ENCODE measurements at places on chromosomes 5 and 9.

DNA sequence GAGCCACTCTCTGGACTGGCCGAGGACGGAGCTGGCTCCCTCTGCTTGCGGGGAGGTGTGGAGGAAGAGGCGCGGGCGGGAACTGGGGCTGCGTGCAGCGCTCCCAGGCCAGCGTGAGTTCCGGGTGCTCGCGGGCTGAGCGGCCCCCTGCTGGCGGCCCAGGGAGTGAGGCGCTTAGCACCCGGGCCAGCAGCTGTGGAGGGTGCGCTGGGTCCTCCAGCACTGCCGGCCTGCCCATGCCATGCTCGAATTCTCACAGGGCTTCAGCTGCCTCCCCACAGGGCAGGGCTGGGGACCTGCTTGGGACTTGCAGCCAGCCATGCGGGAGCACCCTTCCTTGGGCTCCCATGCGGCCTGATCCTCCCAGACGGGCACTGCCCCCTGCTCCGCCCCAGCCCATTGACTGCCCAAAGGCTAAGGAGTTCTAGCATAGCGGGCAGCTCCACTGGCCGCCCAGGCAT, 416.9 kb downstream of the MRPS30 start:
- no peak for DNase-seq

DNA sequence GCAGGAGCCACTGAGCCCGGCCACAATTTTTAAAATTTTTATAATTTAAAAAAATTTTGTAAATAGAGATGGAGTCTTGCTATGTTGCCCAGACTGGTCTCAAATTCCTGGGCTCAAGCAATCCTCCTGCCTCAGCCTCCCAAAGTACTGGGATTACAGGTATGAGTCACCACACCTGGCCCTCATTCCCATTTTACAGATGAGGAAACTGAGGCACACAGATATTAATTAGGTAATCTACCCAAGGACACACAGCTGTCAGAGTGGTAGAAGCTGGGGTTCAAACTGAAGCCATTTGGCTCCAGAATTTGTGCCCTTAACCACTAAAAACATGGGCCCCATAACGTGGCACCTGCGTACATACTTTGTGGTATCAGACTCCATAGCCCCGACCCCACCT, 7.5 kb downstream of the TRUB2 start:
- no peak for DNase-seq

DNA sequence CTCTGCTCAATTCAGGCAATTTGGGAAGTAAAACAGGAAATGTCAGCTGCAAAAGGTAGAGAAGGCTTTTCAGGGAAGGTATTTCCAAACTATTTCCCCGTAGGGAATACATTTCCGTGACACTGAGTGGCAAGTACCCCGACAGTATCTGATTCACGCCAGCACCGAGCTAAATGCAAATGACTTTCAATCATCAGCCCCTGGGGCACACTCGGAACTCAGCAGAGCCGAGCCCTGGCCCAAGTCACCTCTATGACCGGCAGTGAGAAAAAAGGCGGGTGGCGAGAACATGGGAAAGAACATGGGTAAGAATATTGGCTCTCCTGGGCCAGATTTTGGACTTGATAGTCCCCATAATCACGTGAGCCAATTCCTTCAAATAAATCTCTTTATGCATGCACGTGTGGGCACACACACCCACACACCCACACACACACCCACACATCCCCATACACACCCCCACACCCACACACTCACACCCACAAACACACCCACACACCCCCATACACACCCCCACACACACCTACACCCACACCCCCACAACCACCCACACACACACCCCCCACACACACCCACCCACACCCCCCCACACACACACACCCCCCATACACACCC, 43.0 kb downstream of the COL23A1 start:
- no peak for DNase-seq

DNA sequence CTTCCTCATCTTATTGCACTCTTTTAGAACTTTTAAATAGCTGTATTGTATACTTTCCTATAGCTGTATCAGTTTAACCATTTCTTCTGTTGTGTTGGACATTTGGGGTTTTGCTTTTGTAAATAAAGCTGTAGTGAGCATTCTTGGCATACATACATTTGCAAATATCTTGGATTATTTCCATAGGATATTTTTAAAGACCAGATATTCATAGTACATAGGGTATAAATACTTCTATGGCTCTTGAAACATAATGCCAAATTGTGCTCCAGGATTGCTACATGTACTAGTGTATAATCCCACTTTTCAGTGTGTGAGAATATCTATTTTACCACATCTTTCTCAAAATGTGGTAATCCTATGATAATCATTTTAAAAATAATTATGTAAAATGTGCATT, 51.2 kb downstream of the SCAMP1 start:
- no peak for DNase-seq

DNA sequence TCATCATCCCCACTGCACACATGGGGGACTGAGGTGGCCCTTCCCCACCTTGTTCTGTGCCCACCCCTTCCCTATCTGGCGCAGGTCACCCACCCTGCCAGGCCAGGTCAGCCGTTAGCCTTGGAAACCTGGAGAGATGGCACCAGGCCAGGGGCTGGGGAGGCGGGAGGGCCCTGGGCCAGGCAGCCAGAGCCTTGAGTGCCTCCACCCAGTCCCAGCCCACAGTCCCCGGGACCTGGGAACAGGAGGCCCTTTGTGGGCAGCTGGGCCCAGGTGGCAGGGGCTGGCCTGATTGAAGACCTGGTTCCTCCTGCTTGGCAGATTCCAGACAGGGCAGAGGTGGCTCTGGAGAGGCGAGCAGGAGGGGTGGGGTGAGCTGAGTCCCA, 70.6 kb downstream of the LRSAM1 start:
- DNase-seq, result no peak

DNA sequence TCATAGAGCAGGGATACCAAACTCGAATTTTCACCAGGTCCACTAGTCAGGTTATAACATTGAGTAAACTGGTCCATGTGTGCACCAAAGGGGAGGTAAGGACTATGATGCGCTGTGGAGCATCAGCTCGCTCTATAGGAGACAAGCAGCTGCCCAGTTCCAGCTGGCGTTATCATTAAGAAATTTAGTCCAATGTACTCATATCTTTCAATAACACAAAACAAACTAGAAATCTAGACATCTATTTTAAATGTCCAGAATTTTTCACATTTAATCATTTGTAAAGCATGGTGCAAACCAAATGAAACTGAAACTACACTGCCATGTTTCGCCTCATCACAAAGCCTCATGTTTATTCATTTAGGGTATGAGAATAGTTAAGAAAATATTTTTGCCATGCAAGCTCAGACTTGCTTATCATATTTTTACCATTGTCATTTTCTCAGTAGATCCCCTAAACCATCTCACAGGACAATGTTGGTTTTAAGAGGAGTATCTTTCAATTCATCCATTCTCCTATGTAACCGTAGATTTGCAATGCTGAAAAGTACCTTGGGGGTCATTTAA, 50.9 kb downstream of the ZNF474 start:
- DNase-seq, result no peak

Data from CD4-positive, alpha-beta T cell treated with Interleukin-10 for 1 hour (primary cell).